NCI-H774 (cell line): ENCODE measurements at places on chromosomes 3 and 15.

DNA sequence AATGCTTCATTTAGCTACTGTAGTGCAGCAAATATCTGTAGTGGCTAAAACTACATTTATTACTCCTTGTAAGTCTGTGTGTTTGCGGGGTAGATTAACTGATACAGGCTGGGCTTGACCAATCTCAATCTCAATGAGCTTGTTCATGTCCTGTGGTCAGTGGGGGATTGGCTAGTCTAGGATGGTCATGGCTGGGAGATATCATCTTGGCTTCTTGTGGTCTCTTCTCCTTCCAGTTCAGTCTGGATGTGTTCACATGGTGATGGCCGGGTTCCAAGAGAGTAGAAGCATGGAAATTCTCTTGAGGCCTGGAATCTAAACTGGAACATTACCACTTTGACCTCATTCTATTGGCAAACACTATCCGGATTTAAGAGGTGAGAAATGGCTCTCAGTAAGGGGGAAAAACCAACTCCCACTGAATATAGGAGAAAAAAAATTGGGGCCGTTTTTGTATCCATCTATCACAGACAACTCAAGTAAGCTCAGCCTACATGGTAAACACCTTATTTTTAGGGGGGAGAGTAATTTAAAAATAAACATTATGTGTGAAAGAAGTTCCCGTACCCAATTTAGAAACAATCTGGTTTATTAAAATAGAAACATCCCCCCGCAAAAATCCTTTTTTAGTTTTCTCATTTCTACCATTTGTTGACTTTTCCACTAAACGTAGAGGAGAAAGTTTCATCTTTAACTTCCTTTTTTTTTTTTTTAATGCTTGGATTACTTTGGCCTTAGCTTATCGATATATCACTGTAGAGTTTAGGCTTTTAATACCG, 284.9 kb upstream of the TBC1D5 start:
- DNase-seq: no peak

DNA sequence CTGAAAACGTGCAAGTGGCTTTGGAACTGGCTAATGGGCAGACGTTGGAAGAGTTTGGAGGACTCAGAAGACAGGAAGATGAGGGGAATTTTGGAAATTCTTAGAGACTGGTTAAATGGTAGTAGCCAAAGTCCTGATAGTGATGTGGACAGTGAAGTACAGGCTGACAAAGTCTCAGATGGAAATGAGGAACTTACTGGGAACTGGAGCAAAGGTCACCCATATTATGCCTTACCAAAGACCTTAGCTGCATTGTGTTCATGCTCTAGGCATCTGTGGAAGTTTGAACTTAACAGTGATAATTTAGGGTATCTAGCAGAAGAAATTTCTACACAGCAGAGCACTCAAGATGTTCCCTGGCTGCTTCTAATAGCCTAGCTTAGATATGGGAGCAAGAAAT, 28.6 kb upstream of the SERPINI2 start:
- DNase-seq: no peak

DNA sequence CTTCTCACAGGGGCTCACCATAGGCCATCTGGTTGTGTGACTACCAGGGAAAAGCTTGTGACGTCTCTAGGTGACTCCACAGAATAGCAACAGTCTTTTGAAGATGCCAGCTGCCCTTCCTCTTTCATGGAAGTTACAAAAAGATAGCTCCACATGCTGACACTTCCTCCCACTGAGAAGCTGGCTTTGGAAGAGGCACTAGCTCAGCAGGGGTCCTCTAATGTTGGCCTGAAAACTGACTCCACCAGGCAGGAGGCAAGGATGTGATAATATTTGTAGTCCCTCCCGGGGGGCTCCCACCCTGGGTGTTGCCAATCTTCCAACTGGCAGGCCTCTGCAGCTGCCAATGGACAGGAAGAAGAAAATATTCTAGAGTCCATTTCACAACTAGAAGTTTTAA, 343.5 kb downstream of the NEK10 start:
- DNase-seq: no peak

DNA sequence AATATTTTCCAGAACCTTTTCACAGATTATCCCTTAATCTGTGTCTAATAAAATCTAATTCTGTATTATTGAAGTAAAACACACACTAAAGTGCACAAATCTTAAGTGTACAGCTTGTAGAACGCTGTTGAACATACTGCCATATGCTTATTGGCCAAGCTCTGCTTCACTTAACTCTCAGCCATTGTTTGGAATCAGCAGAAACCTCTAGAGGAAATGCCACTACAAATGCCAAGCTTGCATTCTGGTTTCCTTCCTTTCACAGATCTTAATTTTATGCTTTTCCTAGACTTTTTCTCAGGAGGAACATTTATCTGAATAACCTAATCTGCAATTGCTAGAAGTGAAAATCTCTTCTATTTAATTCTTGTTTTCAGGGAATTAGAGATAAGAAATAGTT, 10.1 kb downstream of the MNS1 start:
- DNase-seq: no peak

DNA sequence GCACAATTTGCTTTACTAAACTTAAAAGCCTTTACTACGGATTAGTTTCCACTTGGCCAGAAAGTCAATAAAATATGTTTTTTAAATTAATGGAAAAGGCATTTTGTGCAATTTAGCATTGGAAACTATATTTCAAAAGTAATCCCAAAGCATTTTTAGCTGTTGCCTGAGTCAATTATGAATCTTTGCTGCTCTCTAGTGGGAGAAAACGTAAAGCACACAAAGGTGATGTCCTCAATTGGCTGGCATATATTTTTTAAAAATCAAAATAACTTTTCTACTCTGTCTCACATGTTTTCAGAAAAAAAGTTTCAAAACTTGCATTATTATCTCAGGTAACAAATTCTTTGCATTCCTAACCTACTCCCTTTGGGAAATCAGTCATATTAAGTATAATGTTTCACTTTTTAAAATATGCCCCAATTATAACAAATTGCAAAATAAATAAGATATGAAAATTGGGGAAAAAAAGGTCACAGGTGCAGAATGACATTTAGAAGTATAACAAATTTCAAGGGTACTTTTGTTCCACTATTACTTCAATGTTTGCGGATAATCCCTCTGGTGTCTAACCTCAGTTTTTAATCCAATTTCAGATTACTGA, 47.2 kb upstream of the TEX55 start:
- DNase-seq: no peak

GRCh38 chr15:70442616-70443321, 320.6 kb downstream of the UACA start:
- no peak for DNase-seq

DNA sequence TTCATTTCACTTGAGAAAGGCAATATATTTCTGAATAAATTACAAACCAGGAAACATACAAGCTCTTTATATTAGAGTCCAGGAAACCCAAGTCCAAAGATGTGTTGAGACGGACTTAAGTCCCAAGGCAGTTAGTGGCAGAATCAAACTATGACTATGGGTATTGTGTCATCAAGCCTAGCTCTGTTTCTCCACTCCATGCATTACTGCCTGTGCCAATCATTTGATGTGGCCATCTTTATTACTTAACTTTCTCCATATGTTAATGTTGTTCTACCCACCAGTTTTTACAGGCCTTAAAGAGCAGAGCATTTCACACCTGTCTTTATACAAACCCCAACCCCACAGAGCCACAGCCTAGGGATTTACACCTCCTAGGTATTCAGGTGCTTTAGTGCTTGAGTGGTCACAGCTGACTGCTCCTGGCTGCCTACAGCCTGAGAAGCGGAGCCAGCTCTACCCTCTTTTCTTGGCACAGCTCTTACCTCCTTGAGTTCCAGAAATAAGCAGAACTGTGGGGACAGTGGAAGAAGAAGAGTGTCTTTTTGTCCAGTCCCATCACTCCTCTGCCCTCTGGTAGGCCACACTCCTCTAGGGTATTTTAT, 92.1 kb downstream of the DTWD1 start:
- peak; percentile 21 for DNase-seq

- DNase-seq: no peak
Observed at GRCh38 chr3:177382944-177383343, 185.7 kb upstream of the TBL1XR1 start.
